ENCODE measurements at places on chromosomes 12 and 14.

GRCh38 chr12:108392284-108392683 is 53.2 kb upstream of the CMKLR1 start:
- DNase-seq = no peak

GRCh38 chr14:99565383-99565782 is 38.6 kb downstream of the CCDC85C start:
- DNase-seq = no peak

DNA sequence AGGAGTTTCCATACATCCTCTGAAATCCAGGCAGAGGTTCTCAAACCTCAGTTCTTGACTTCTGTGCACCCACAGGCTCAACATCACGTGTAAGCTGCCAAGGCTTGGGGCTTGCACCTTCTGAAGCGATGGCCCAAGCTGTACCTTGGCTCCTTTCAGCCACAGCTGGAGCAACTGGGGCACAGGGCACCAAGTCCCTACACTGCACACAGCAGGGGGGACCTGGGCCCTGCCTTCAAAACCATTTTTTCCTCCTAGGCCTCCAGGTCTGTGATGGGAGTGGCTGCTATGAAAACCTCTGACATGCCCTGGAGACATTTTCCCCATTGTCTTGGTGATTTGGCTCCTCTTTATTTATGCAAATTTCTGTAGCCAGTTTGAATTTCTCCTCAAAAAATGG is 10.6 kb downstream of the AREL1 start:
- DNase-seq = no peak

DNA sequence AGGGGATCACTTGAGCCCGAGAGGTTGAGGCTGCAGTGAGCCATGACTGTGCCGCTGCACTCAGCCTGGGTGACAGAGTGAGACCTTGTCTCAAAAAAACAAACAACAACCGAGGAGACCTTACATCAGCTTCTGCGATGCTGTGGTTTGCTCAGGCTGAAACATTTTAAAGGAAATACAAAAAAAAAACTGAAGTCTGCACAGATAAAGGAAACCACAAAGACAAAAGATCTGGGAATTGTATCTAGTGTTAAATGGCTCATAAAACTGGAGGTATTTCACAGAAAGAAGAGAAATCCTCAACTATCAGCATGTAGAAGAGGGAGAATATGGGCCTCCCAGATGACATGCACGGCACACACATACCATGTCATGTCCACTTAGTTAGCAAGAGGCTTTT is 60.3 kb upstream of the VPS33A start:
- no peak for DNase-seq

GRCh38 chr12:53107122-53107521 is 3.8 kb downstream of the SOAT2 start:
- DNase-seq = no peak

- DNase-seq = no peak
These were observed 7.8 kb upstream of the DTX1 start for GRCh38 chr12:113048716-113049127.

- no peak for DNase-seq
These were observed 312.0 kb downstream of the KCNC2 start for GRCh38 chr12:74897425-74898211.

DNA sequence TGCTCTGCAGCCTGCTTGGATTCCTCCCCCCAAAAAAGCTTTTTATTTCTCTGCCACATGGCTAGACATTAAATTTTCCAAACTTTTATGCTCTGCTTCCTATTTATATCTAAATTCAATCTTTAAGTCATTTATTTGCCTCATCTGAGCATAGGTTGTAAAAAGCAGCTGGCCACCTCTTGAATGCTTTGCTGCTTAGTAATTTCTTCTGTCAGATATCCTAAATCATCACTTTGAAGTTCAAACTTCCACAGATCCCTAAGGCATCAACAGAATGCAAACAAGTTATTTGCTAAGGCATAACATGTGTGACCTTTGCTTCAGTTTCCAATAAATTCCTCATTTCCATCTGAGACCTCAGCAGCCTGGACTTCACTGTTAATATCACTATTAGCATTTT is 209.6 kb downstream of the FSCB start:
- DNase-seq = no peak

DNA sequence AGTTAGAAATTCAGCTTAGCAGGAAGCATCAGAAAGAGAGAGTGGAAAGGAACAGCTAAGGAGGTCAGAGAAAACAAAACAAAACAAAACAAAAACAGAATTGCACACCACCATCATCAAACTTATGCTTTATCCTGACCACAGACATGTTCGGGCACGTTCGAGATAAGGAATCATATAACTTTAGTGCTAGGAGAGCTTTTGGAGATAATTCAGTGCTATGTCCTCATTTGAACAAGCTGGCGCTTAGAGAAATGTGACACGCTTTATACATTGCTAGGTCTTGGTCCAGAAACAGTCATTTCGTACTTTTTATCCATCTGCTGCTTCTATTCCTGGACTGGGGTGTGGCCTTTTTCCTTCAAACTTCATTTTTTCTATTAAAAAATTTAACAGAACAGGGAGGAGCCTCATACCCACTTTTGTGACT is 213.1 kb downstream of the PTPRO start:
- no peak for DNase-seq

GRCh38 chr12:48924617-48925303 is 532 bp downstream of the FKBP11 start:
- peak; percentile 69 for DNase-seq

DNA sequence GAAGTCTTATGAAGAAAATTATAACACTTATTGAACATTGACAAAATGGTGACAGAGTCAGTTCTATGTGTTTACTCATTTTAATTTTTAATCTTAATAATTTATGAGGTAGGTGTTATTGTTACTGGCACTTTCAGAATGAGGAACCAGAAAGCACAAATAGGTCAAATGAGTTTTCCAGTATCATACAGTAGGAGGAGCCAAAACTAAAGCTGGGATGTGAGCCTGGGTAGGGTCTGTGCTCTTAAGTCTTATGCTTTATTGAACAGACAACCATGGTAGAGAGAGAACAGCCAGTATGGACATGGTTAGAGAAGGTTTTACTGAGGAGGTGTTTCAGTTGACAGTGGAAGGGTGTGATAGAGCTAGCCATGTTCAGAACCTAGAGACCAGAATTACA is 775.7 kb downstream of the TMTC2 start:
- no peak for DNase-seq

- no peak for DNase-seq
These were observed 17.5 kb downstream of the ANAPC5 start for GRCh38 chr12:121334513-121335343.

DNA sequence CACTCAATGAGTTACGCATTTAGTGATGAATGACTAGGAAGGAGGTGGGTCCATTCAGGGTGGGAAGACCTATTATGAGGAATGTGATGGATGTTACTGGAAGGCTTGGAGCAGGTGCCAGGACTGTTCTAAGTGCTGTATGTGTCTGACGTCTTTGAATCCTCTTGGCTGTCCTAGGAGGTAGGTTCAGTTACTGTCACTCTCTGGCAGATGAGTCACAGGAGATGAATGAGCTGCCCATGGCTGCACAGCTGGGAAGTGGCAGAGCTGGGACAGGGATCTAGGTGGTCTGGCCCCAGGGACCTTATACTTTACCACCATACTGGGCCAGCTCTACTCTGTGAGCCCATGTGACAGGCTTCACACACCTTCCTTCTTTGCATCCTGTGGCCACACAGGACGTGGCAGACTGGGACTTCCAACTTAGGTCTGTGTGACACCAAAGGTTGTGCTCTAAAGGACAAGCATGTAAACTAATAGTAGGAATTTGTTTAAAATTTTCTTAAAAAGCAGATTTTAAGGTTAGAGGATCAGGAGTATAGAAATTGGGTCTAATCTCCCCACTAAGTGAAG is 24.0 kb downstream of the TCTN1 start:
- DNase-seq = no peak

DNA sequence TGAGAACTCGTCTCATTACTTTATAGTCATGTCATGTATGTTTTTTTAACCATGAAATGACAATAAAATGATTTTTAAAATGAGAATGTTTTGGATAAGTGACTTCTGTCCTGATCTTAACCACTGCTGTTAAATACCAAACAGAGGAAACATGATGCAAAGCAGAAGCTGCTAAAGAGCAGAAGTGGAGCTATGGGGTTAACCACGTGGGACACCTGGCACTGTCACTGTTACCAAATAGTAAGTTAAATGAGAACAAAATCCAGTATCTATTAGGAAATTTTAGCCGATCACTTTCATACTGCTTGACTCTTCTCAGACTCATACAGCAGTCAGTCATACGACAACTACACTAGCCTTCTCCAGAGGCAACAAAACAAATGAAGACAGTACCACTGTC is 82.4 kb downstream of the SCAF11 start:
- DNase-seq = no peak

DNA sequence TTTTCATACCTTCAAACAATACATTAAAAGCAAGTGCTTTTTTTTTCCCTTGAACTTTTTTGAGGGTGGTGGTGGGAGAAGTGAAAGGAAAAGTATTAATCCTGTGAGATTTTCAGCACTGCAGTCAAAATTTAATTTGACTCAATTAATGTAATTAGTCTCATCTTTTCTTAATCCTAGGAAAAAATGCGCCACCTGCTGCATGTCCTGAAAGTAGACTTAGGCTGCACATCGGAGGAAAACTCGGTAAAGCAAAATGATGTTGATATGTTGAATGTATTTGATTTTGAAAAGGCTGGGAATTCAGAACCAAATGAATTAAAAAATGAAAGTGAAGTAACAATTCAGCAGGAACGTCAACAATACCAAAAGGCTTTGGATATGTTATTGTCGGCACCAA is 52.2 kb downstream of the SPATA7 start:
- DNase-seq = no peak

GRCh38 chr14:65879248-65880009 is 466.9 kb downstream of the FUT8 start:
- no peak for DNase-seq

GRCh38 chr12:16271062-16271461 is 6.4 kb downstream of the SLC15A5 start:
- no peak for DNase-seq

GRCh38 chr12:101743724-101744472 is 4.6 kb upstream of the SYCP3 start:
- no peak for DNase-seq

DNA sequence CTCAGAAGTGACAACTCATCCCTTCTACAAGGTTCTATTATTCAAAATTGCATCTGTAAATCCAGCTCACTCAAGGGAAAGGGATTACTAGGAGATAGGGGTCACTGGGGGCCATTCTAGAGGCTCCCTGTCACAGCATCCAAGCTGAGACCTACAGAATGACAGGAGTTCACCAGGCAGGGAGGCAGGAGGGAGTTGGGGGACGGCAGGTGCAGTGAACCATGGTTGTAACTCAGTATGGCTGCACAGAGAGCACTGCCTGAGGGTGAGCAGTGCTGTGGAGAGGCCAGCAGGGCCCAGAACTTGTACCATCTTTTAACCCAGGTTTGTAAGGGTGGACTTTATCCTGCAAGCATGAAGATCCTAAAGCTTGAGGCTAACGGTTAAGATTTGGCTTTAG is 37.9 kb upstream of the SINHCAF start:
- DNase-seq = no peak

GRCh38 chr12:71892059-71892458 is 46.6 kb upstream of the TPH2 start:
- DNase-seq = no peak

DNA sequence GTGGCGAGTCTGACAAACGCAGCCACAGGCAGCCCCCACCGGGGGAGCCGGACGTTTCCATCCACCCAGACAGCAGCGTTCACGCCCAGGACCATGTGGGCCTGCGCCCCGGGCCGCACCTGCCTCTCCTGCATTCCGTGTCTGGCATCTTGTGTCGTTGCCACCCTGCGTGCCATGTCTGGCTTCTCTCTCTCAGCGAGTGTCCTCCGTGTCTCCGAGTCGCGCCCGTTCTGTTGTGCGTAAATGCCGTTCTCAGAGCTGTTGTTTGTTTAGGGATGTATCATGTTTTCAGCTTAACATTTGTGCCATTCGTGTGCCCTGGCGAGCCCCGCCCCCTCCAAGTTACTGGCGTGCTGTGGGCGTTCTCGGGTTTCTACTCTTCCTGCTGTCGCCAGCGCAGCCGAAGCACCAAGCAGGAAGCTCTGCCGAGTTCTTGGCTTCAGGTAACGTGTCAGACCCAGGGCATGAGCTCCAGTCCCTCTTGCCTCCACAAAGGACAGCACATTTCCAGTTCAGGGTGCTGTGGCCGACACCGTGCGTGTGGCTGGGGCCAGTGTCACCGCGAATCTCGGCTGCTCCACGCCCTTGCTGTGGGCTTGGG is 34.6 kb downstream of the NOC4L start:
- DNase-seq = no peak

DNA sequence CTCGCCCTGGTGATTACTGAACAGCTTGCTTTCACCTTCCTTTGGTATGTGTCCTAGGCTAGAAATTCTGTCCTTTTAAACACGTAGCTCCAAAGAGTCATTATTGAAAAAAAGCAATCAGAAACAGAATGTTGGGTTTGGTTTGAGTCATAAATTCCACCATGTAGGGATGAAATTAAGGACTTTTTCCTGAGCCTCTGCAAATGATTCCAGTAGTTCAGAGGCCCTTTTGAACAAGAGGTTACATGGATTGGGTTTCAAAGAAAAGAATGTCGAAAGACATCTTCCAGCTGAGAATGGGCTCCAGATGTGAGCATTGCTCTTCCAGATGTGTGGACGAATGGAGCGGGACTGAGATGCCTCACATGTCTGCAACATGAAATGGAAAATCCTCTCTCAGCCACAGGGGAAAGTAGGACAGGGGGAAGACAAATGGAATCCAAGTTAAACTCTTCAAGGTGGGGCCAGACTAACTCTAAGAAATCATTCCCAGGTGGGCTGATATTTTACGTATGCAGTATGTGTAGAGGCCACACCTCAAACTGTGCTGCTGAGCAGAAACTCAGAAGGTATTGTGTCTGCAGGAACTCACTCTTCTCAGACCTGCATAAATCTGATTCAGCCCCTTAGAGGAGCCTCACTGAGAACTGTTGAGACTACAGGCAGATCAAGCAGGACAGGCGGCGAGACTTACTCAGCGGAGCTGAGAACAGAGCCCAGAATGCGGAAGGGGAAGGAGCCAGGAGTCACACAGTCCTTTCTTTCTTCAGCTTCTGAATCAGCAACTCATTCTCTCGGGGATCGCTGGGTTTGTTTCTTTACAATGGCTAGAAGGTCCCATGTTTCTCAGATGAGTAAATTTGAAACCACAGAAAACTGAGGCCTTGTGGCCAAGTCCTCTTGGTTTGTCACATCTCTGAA is 23.3 kb upstream of the EMP1 start:
- no peak for DNase-seq

- DNase-seq = no peak
These were observed 39.6 kb downstream of the BRMS1L start for GRCh38 chr14:35865611-35866324.

- no peak for DNase-seq
These were observed 111.9 kb downstream of the FOXN3 start for GRCh38 chr14:89304972-89305703.

DNA sequence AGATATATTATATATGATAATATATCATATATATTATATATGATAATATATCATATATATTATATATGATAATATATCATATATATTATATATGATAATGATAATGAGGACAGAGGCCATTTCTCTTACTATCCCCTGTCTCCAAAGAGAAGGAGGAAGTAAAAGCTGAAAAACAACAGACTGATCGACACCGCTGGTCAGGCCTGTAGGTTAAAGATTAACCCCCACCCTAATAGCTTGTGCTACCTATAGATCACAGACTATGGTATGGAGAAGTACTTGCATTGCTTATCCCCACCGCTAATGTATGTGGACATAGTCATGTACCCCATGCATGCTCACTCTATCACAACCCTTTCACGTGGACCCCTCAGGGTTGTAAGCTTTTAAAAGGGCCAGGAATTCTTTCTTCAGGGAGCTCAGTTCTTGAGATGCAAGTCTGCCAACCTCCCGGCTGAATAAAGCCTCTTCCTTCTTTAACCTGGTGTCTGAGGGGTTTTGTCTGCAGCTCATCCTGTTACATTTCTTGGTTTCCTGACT is 786.1 kb upstream of the TMEM132C start:
- DNase-seq = no peak
